ENCODE measurements at places on chromosomes 13 and 19.

GRCh38 chr13:82011355-82011754, 1670.4 kb upstream of the SPRY2 start:
- DNase-seq: no peak

DNA sequence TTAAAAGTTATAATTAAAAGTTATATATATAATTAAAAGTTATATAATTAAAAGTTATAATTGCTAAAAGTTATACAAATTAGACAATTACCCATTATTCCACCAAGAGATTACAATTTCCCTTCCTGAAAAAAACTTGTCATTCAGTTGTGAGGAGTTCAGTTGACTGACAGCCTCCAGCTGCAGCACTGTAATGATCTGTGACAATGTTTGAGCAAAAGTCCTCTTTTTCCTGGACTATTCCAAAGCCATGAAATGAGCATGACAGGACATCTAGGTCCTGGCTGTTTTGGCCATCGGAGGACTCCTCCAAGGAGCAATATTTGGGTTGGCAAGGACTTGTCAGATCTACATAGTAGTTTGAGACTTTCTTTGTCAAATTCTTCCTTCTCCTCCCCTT, 258.7 kb upstream of the EDNRB start:
- no peak for DNase-seq

DNA sequence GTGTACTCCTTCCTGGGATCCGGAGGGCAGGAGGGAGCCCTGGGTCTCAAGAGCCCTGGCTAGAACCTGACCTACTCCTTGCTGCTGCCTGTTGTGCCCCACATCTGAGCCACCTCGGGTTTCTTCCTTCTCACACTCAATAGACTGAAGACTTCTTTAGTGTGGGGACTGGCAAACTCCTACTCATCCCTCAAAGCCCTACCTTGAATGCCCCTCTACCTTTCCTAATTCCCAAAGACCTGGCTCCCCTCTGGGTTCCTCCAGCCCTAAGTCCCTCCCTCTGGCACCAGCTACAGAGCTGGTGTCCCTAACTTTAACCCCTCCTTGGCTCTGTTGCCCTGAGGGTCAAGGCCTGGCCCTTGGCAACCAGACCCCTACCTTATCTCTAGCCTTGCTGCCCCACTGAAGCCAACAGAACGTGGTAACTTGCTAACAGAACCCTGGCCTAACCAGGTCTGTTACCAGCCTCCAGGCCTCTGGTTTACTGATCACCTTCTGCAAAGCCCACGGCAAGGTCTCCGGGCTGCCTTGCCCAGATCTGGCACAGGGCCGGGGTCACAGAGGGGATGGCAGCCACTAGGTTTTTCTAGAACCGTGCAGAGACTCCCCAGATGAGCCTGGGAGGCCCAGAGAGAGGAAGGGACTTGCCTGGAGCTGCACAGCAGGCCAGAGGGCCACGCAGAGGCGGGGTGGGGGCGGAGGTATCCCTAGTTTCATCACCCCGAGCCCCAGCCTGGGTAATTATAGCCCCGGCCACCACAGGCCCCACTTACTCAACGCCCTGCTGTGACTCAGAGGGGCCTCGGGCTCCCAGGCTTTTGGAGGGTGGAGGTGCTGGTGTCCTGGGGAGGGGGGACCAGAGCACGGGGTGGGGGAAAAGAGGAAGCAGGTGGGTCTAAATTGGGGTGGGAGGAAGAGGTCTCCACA, 15.3 kb downstream of the ZBTB7A start:
- no peak for DNase-seq

GRCh38 chr19:17948514-17948900, 15.7 kb downstream of the CCDC124 start:
- DNase-seq: no peak

DNA sequence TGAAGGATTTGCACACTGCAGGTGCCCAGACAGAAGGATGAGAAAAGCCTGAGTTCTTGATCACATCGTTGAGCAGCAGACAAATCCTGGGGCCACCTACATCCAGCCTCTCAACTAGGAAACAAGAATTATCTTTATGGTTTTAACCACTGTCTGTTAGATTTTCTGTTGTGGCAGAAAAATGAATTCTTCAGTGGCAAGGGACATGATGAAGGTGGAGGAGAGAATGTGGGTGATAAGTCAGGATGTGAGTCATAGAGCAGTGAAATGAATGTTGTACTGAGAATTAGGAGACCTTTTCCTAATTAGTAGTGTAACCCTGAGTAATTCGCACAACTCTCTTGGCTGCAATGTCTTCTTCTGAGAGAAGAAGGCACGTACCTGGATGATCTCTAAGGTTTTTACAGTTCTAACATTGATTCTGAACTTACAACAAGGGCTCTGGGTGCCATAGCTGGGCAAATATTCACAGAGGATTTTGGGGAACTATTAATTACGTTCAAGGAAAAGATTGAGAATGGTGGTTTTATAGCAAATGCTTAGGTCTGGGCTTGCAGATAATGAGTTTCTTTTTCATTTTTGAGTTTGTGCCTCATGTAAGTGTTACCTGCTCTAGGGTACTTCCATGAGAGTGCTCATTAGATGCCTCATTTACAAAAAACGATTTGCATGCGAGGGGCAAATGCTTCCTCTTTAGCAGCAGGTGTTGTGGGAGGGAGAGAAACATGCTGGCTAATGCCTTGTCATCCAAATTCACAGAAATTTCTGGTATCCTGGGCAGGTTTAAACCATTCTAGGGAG, 111.0 kb upstream of the KL start:
- DNase-seq: peak; percentile 37

GRCh38 chr13:99045396-99045795, 67.5 kb upstream of the DOCK9 start:
- DNase-seq: no peak

DNA sequence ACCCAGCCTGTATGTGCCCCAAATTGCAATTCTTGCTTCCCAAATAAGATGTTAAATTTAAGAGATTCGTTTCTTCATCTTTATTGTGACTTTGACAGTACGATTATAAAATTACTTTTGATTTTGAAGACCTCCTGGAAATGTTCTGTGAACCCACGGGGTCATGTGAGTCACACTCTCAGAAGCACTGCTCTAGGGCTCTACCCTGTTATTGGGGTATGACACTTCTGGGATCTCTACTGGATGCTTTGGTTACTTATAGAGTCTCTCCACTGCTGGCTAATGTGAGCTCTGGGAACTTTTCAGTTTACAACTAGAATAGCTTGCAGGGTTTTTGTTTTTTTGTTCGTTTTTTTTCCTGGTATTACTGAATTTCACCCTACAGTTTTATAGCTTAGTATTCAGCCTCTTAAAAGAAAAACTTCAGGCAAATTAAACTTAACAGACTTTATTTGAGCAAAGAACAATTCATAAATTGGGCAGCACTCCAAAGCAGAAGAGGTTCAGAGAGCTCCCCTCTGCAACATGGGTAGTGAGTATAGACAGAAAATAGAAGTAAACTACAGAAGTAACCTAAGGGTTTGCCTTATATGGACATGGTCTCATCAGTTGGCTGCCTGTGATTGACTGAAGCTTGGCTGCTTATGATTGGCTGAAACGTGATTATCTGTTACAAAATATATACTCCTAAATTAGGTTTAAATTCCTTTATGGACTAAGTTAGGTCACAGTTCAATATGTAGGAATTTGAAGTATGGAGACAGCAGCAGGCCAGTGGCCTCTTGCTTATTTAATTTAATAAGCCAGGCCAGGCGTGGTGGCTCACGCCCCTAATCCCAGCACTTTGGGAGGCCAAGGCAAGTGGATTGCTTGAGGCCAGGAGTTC, 28.5 kb upstream of the PSPC1 start:
- no peak for DNase-seq

Measured in B cell (primary cell).